ENCODE measurements at places on chromosomes 7 and 10.

- no peak for DNase-seq
These were observed 3.3 kb downstream of the RADIL start for GRCh38 chr7:4880218-4880617.

DNA sequence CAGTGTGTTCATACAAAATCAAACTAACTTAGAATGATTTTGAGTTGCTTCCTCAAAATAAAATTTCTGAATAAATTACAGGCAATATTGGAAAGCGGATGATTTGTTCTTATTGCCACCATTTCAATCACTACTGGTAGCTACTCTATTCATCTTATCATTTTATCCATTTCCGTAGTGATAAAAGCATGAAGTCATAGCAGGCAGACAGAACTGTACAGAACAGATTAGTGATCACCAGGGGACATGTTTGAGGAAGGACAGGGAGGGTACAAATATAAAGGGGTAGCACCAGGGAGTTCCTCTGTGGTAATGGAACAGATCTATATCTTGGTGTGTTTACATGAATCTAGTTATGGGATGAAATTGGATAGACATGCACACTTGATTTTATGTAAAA, 138.5 kb downstream of the WNT2 start:
- DNase-seq, result no peak

- no peak for DNase-seq
These were observed 20.5 kb upstream of the RASGEF1A start for GRCh38 chr10:43287056-43288007.

DNA sequence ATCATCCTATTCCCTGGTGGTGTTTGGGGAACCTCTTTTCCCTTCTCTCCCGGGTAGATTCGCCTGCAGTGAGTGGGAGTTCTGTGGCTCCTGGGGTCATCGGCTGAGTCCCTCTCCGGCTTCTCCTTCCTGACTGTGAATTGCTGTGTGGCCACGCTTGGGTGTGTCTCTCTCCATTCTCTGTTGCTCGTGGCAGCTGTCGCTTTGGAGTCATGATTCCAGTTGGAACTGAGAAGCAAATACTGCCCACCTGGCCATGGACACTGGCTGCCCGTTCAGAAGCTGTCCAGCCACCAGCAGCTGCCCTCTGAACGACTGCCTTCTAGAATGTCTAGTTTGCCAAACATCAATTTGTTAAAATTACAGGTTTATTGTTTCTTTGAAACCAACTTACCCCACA, 23.1 kb upstream of the PITRM1 start:
- no peak for DNase-seq

DNA sequence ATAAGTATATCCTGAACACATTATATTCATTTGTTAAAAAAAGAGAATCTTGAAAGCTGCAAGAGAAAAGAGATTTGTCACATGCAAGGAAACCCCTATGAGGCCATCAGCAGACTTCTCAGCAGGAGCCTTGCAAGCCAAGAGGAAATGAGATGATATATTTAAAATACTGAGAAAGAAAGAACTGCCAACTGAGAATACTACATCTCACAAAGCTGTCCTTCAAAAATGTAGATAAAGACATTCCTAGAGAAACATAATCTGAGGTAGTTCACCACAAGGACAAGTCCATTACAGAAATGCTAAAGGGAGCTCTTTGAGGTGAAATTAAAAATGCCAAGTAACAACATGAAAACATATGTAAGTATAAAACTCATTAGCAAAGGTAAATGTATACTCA, 224.4 kb upstream of the MBL2 start:
- no peak for DNase-seq

GRCh38 chr10:85831422-85831821, 535.2 kb downstream of the GRID1 start:
- DNase-seq, result no peak

- no peak for DNase-seq
These were observed 34.2 kb downstream of the CYP17A1 start for GRCh38 chr10:102802920-102803534.
